ENCODE measurements at places on chromosomes 5 and 9.

DNA sequence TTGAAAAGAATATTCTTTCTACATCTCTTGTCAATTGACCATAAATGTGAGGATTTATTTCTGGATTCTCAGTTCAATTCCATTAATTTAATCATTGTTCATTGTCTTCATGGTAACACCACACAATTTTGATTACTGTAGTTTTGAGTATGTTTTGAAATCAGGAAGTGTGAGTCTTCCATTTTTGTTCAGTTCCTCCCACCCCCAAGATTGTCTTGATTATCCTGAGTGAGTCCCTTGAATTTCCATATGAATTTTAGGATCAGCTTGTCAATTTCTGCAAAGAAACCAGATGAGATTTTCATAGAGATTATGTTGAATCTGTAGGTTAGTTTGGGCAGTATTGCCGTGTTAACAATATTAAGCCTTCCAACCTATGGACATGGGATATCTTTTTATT is 9.5 kb downstream of the CYFIP2 start:
- peaks cover 4% of the 10 kb centered on the region for H3K4me1 ChIP-seq
- H3K36me3 ChIP-seq: peaks cover 2% of the 10 kb centered on the region
- H3K4me3 ChIP-seq: no peak overlapping the region
- H3K27ac ChIP-seq: no peak overlapping the region
- DNase-seq: no peak
- no peaks in the 10 kb centered on the region for H3K27me3 ChIP-seq

GRCh38 chr5:61319388-61320146 is 12.5 kb upstream of the ZSWIM6 start:
- no peaks in the 10 kb centered on the region for H3K36me3 ChIP-seq
- no peaks in the 10 kb centered on the region for H3K27me3 ChIP-seq
- peak overlapping the region; percentile 91 for H3K27ac ChIP-seq
- peak overlapping the region; percentile 41 for H3K4me3 ChIP-seq
- no peak for DNase-seq

- peaks cover 3% of the 10 kb centered on the region for H3K4me1 ChIP-seq
- peaks cover 27% of the 10 kb centered on the region for H3K36me3 ChIP-seq
- peak overlapping the region; percentile 47 for H3K27ac ChIP-seq
- H3K27me3 ChIP-seq: no peaks in the 10 kb centered on the region
- no peak for DNase-seq
Measured at GRCh38 chr5:134149571-134150303, 27.0 kb downstream of the SKP1 start.

- no peaks in the 10 kb centered on the region for H3K27me3 ChIP-seq
- no peak for DNase-seq
- no peak overlapping the region for H3K27ac ChIP-seq
- H3K4me1 ChIP-seq: no peaks in the 10 kb centered on the region
Measured at GRCh38 chr9:38257626-38258215, 134.8 kb upstream of the ALDH1B1 start.

- peaks cover 55% of the 10 kb centered on the region for H3K27me3 ChIP-seq
- DNase-seq: no peak
- H3K4me1 ChIP-seq: peaks cover 36% of the 10 kb centered on the region
- peak overlapping the region; percentile 45 for H3K27ac ChIP-seq
Measured at GRCh38 chr5:43020399-43020746, 19.7 kb downstream of the ANXA2R start.

Data from mesothelial cell of epicardium (in vitro differentiated cells).